ENCODE measurements at places on chromosomes 16 and 17.

DNA sequence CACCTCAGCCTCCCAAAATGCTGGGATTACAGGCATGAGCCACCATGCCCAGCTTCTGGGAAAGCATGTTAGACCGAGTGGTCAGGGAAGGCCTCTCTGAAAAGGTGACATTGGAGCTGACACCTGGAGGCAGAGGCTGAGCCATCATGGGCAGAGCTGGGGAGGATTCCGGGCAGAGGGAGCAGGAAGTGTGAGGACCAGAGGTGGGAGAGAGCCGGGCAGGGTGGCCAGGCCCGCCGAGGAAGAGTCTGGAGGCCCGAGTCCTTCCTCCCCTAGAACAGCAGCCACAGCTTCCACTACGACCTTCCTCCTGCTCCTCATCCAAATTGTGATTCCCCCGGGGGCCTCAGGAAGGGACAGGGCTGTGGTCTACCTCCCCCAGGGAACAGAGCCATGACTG is 74.7 kb downstream of the COG7 start:
- DNase-seq, result no peak

- DNase-seq, result peak; percentile 70
Observed at GRCh38 chr17:16986391-16986790, 14.5 kb upstream of the TNFRSF13B start.

DNA sequence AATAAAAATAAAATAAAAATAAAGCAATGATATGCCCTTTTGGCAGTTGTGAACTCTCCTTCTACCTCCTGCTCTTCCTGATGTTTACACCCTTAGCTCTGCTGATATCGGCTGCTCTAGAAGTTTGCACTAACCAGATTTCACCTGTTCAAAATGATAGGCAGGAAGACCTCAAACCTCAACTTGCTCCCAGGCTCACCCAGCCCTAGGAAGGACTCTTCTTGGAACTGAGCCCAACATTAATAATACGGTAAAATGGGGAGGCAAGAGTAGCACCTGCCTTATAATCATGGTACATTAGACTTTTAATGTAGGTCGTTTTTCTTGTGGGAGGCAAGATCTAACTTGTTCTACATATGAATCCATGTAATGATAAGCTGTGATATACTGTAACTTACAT is 61.2 kb upstream of the MED13 start:
- DNase-seq, result no peak

DNA sequence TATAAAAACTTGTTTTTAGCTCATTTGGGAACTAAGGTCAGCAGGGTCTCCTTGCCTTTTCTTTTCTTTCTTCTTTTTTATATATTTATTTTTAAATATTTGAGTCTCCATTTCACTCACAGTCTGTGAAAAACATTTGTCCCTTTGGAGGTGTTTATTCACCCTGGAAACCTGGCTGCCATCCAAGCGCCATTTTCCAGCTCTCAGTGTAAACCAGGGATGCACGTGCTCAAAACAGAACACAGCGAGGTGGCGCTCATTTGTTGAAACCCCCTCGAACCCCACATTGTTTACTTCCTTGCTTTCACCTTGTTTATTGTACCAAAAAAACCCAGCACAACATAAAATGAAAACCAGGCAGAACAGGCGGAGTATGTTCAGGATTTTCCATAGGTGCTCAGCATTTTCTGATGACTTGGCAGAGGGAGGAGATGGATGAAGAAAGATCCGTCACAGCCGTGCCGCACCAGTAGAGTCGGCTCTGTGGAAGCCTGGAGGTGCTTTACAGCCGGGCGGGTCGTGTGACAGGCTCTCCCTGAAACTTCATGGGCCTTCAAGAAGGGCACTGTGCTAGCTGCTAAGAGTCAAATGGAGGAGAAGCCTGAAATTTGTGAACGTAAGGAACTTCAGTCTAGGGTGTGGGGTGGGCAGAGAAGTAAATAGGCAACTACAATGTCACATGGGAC is 284.4 kb downstream of the FOXL1 start:
- DNase-seq, result no peak

DNA sequence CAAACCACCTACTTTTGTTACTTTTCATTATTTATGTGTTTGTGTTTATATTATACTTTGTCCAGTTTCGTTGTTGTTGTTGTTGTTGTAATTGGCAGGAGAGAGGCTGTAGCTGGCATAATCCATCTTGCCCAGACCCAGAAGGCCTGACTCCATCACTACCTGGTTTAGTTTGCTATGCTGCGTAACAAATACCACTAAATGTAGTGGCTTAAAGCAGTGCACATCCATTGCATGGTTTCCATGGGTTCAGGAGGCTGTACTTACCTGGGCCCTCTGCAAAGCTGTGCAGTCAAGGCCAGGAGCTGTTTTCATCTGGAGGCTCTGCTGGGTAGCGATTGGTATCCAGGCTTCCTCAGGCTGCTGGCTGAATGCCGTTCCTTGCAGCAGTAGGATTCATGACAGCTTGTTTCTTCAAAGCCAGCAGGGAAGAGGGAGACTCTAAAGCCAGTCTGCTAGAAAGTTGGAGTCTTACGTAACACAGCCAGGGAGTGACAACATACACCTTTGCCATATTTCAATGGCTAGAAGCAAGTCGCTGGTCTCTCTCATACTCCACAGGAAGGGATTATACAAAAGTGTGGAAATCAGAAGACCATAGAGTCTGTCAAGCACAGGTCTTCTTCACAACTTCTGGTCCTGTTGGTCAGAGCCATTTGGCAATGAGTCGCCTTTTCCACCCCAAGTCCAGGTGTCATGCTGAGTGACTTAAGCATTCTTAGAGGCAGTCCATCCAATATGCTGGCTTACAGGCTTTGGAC is 41.1 kb downstream of the TNRC6C start:
- DNase-seq, result no peak

DNA sequence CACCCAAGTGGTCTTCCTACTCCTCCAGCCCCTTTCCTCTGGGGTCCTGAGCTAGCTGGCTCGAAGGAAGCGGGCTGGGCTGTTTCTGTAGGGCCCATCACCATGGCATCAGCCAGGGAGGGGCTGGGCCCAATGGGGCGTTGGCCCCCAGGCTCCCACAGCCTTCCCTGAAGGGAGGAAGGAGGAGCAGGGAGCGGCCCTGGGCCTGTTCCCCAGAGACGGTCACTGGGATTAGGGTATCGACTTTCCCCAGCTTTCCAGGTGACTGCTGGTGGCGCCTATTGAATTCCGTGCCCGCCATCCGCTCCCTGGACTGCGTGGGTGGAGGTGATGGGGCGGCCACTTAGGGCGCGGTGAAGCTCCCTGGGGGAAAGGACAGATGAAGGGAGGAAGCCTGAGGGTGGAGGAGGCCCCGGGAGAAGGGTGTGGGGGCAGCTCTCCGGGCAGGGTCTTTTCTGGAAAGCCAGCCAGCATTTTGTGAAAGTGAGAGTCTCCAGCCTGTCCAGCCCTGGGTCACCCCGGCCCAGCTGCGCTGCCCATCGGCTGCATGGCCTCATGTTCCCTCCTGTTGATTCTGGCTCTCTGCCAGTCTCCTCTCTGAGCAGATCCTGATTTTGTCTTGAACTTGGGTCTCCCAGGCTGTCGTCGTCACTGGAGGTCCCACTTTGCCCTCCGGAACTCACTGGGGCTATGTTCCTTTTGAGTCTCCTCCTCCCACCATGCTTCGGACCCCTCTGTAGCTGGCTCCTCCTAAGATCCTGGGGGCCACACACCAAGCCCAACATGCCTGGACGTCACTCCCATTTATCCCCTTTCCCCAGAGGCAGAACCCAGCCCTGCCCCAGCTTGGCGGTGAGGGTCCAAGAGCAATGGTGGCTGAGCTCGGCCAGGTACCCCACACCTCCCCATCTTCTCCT is 9.8 kb downstream of the NHERF1 start:
- no peak for DNase-seq

DNA sequence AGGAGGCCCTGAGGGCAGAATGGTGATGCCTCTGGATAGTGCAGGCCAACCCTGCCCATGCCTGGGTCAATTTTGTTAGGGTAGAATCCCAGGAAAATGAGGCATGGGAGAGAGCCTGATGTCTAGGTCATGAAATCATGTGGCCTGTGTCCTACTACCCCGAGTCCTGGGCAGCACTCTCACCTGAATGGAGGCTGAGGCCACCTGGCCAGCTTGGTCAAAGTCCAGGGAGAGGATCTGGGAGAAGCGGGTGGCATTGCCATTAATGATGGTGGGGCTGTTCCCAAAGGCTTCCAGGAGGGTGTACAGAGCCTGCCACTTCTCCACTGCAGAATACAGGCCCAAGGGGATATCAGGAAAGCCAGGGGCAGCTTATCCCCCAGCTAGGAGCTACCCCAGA is 59.8 kb downstream of the MYO18A start:
- DNase-seq, result no peak

GRCh38 chr17:50634915-50635731 is 442 bp downstream of the ABCC3 start:
- DNase-seq, result no peak
